ENCODE measurements at places on chromosomes 5 and 9.

DNA sequence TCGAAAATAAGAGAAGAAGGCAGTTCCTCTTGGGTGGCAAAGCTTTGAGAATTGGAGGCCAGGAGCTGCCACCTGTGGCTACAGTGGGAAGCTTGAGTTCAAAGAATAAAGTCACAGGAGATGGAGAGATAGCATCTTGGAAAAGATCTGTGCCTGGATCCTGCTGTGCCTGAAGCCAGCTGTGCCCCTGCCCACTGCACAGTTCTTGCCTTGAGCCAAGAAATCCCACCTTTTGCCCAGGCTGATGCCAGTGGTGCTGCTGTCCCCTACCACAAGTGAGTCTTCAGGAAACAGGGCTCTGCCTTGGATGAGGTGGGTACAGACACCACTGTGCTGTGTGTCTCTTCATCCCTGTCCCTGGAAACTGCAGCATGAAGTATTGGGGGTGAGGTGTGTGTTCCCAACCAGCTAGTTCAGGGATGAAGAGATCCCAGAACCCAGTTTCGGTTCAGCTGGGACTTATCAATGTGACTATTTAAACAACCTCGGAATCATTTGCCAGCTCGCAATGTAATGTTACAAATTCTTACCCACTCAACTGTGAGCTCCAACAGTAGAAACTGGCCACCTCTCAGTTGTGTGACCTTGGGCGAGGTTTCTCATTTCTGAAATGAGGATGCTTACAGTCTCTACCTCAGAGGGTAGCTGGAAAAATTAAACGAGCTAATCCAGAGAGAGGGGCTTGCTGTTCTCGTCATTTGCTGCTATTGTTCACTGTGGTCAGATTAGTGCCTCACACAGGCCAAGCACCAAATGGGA is 5.9 kb downstream of the IER5L start:
- no peak overlapping the region for H3K4me3 ChIP-seq
- H3K4me1 ChIP-seq = peaks cover 2% of the 10 kb centered on the region
- no peaks in the 10 kb centered on the region for H3K36me3 ChIP-seq

- H3K4me3 ChIP-seq = no peak overlapping the region
- H3K27me3 ChIP-seq = no peaks in the 10 kb centered on the region
- no peaks in the 10 kb centered on the region for H3K36me3 ChIP-seq
- no peak overlapping the region for H3K27ac ChIP-seq
- no peaks in the 10 kb centered on the region for H3K4me1 ChIP-seq
These were observed 83.1 kb upstream of the IRX1 start for GRCh38 chr5:3512361-3513095.

DNA sequence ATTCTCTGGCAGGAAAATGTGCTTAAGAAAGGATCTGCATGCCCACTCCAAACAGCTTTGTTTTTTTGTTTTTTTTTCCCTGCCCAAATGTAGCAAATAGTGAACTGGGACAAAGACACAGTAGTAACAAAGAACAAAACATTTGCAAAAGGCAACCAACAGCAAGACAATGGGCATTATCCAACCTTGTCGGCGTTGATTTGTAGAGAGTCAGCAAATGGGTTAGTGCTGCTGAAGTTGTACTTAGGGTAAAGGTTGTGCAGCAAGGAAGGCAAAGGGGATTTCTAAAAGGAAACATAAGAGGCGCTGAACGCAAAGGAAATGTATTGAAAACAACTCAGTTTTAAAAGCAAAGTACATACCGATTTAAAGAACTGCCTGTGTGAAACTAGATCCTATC is 136.2 kb downstream of the MPDZ start:
- DNase-seq = no peak
- H3K27ac ChIP-seq = no peak overlapping the region
- H3K4me1 ChIP-seq = no peaks in the 10 kb centered on the region
- H3K4me3 ChIP-seq = no peak overlapping the region
- peaks cover 7% of the 10 kb centered on the region for H3K36me3 ChIP-seq

DNA sequence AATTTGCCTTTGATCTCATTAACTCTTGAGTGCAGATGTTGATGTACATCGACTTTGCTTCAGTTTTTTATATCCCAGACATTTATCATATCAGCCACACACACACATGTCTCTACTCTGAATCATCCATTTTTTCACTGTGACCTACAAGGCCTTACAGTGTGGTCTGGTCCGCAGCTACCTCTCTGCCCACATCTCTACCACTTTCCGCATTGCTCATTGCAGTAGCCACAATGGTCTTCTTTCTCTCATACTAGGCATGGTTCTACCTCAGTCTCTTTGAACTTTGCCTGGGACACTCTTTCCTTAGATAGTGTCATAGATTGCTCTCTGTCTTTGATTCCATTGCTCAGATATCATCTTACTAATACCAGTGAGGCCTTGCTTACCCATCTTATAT is 87.9 kb upstream of the FSD1L start:
- no peak overlapping the region for H3K4me3 ChIP-seq
- H3K36me3 ChIP-seq = peaks cover 6% of the 10 kb centered on the region
- DNase-seq = no peak
- no peak overlapping the region for H3K27ac ChIP-seq
- no peaks in the 10 kb centered on the region for H3K27me3 ChIP-seq

- H3K36me3 ChIP-seq = no peaks in the 10 kb centered on the region
- H3K4me3 ChIP-seq = no peak overlapping the region
- no peaks in the 10 kb centered on the region for H3K27me3 ChIP-seq
- no peak overlapping the region for H3K27ac ChIP-seq
These were observed 190.8 kb upstream of the SEMA6A start for GRCh38 chr5:116765441-116765840.

- H3K27ac ChIP-seq = no peak overlapping the region
- no peak overlapping the region for H3K4me3 ChIP-seq
- no peak for DNase-seq
- no peaks in the 10 kb centered on the region for H3K27me3 ChIP-seq
- H3K36me3 ChIP-seq = peaks cover 37% of the 10 kb centered on the region
These were observed 14.8 kb downstream of the REEP5 start for GRCh38 chr5:112907166-112907631.

DNA sequence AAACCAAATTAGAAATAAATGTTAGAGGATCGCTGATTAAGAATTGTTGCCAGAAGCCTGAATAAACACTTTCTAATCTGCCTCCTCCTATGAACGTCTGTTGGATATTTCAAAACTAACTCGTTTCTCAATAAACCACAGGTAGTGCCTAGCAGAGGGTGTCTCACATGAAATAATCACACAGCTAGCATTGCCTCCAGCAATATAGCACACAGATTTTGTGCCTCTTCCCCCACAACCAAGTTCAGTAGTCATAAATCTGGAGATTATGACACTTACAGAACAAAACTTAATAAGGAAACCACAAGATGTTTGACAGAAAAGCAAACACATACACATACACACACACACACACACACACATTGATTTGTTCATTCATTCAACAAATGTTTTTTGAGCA is 173.2 kb upstream of the CDH10 start:
- peaks cover 3% of the 10 kb centered on the region for H3K4me1 ChIP-seq
- H3K27ac ChIP-seq = no peak overlapping the region
- DNase-seq = no peak
- H3K27me3 ChIP-seq = no peaks in the 10 kb centered on the region
- H3K4me3 ChIP-seq = no peak overlapping the region

DNA sequence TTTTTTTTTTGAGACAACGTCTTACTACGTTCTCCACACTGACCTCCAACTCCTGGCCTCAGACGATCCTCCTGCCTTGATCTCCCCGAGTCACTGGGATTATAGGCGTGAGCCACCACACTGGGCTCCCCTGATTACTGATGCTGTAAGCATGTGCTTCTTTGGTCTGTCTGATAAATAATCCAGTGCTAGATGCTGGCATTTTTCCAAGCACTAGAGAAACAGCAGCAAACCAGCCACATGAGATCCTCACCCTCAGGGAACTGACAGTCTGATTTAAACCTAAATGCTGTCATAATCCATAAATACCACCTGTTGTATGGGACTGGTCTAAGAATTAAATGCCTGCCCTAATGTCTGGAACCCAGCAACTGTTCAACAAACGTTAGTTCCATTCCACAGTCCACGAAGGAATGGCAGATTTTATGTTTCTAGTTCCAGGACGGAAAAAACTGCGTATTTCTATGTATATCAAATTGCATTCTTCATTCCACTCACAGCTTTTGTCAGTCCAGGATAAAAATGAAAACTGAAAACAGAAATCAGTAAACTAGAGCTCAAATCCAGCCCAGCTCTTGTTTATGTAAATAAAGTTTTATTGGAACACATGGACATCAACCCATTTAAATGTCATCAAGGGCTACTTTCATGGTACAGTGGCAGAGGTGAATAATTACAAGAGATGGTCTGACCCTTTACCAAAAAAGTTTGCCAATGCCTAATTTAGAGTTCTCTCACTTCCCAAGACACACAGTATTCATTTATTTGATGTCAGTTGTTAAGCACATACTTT is 20.1 kb downstream of the SLC35D2 start:
- no peaks in the 10 kb centered on the region for H3K27me3 ChIP-seq
- no peak overlapping the region for H3K27ac ChIP-seq
- H3K4me1 ChIP-seq = no peaks in the 10 kb centered on the region
- peaks cover 31% of the 10 kb centered on the region for H3K36me3 ChIP-seq

- H3K36me3 ChIP-seq = no peaks in the 10 kb centered on the region
- no peak for DNase-seq
- H3K4me3 ChIP-seq = peak overlapping the region; percentile 28
- no peaks in the 10 kb centered on the region for H3K27me3 ChIP-seq
These were observed 210.2 kb upstream of the TARS1 start for GRCh38 chr5:33230467-33231078.

GRCh38 chr5:73922224-73922623 is 296.2 kb downstream of the ARHGEF28 start:
- no peak overlapping the region for H3K27ac ChIP-seq
- peaks cover 3% of the 10 kb centered on the region for H3K4me1 ChIP-seq
- DNase-seq = no peak
- H3K4me3 ChIP-seq = no peak overlapping the region
- H3K27me3 ChIP-seq = no peaks in the 10 kb centered on the region

Data from common myeloid progenitor, CD34-positive (primary cell).